Stimulated activated CD8-positive, alpha-beta memory T cell treated with anti-CD3 and anti-CD28 coated beads, Interleukin-12 subunit alpha, Interleukin-12 subunit beta, amount 100 ng/mL, for 1 hour (primary cell): ENCODE measurements at places on chromosomes 1 and 21.

DNA sequence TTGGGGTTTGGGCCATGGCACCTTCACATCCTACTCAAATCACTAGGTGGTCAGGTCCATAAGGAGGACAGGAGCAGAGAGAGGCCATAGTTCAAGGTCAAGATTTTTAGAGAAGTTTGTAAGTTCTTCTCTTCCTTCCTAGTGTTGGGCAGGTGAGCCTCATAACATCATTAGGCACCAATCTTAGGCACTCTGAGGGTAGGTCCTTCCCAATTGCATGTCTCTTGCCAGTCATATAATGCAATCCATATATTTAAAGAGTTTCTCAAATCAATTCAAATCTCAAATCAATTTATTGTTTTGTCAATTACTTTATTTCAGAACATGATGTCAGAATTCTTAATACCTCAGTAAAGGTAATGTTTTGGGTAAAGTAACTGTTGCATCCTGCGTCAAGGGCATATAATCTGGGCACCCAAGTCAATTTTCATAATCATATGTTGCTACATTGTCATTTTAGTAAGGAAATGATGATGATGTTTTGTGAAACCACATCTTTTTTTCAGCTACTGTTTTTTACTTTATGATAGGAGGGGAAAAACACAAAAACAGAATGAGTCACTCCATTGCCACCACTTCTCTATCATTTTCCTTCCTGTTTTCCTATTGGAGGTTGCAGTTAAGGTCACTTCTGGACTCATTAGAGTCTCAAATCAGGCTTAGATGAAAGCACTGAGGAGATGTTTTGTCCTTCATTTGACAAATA is 122.7 kb downstream of the UCHL5 start:
- no peak for DNase-seq

DNA sequence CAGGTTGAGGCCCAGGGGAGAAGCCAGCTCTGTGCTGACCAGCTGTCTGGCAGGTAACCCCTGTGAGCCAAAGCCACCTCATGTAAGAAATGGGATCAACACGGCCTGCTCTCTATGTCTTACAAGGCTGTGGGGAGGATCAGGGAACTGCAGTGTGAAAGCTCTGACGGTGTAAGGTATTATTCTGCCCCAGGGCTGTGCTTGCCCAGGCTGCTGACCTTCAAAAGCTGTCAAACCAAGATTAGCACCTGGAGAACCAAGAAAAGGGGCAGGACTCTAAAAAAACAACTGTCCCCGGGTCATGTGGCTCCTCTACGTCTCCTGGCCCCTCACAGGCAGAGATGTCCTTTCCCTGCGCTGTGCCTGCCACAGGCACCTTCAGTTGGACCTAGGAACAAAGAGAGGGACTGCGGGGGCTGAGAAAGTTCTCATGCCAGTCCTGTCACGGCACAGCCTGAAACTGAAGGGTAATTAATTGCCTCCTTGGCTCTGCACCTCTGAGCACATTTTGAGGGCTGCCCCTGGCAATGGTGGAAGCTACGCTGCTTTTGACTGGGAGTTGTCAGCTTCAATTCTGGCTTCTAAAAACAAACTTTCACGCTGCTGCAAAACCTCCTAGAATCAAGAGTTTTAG is 77.6 kb downstream of the PGBD5 start:
- no peak for DNase-seq

DNA sequence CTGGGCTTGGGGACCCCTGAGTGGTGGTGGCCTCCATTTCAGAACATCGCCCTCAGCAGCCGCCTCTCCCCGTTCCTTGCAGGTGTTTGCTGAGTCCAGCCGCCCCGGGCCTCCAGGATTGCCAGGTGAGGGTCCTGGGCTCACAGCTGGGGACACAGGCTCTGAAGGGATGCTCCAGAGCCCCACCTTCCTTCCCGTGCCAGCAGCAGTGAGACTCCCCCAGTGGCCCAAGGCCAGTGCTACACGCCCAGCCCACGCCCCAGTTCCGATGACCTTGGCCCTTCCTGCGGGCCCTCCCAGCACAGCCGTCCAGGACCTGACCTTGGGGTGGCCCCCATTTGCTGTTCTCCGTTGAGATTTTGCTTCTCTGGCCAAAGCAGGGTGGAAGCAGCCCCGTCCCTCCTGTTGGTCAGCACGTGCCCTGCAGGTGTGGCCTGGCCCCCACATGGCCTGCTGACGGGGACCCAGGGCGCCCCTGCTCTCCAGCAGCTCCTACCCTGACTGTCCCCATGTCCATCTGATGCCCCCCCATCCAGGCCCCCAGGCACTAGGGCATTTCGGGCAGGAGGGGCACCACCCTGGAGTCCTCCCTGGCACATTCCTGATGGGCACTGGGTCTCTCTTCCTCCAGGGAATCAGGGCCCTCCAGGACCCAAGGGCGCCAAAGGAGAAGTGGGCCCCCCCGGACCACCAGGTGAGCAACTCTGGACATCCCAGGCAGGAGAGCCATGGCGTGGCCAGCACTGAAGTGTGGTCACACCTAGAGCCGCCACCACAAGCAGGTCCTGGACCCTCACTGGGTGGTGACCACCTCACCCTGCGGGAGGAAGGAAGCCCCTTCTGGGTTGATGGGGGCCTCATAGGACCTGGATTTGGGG is 45.0 kb downstream of the SLC19A1 start:
- no peak for DNase-seq

- no peak for DNase-seq
Measured at GRCh38 chr1:213512316-213512715, 461.3 kb downstream of the RPS6KC1 start.

DNA sequence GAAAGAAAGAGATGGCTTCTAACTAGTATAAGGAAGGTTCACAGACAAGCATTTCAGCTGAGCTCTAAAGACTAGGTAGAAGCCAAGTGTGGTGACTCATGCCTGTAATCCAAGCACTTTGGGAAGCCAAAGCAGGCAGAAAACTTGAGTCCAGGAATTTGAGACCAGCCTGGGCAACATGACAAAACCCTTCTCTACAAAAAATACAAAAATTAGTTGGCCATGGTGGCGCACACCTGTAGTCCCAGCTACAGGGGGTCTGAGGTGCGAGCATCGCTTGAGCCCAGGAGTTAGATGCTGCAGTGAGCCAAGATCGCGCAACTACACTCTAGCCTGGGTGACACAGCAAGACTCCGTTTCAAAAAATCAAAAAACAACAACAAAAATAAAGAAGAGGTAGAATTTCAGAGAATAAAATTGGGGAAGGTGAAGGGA is 27.8 kb downstream of the FBXO42 start:
- no peak for DNase-seq

GRCh38 chr1:32830092-32830852 is 12.8 kb downstream of the S100PBP start:
- DNase-seq, result no peak

DNA sequence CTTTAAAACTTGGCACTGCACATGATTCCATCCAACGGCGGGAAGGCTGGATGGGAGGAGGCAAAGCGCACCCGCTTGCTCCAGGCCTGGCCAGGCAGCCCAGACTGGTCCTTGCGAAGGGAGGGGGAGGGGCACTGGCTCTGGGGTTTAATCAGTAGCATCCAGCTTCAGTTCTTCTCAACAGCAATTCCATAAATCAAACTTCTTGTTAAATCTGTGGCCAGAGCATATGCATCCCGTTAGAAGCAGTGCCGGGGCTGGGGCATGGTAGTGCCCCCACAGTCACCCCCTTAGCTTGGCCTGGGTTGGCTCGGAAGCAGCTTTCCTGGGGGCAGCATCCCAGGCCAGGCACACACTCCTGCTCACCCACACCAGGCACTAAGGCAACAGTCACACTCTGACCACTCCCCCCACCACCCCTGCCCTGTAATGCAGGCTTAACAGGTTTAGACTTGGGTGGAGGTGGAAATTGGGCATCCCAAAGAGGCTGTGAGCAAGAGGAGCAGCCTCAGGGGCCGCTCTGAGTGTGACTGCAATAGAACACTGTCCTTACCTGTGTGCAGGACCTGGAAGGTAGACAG is 94.1 kb upstream of the CASZ1 start:
- DNase-seq, result no peak

DNA sequence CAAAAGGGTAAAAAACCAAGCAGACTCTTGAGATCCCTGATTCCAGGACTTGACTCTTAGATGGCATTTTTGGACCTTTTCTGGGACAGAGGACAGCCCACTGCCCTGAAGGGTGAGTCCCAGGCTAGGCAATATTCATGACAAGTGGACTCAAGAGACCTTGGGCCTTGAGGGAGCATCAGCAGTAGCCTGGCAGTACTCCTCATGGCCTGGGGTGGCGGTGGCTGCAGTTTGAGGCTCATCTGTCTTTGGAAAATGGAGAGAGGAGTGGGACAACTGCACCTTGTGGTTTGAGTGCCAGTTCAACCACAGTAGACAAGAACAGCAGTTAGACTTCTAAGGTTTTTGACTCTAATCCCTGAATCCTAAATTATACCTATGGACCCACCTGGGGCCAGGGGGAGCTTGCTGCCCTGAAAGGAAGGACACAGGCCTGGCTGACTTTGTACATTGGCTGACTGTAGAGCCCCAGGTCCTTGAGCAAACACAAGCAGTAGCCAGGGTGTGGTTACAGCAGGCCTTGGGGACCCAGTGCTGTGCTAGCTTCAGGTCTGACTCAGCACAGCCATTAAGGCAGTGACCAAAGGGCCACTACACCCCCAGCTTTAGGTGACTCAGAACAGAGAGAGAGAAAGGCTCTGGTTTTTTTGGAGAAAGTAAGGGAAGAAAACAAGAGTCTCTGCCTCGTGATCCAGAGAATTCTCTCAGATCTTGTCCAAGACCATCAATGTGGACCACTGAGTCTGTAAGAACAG is 1023.2 kb downstream of the KCNT2 start:
- DNase-seq, result no peak

- no peak for DNase-seq
Measured at GRCh38 chr1:231757101-231757404, 130.5 kb downstream of the DISC1 start.

DNA sequence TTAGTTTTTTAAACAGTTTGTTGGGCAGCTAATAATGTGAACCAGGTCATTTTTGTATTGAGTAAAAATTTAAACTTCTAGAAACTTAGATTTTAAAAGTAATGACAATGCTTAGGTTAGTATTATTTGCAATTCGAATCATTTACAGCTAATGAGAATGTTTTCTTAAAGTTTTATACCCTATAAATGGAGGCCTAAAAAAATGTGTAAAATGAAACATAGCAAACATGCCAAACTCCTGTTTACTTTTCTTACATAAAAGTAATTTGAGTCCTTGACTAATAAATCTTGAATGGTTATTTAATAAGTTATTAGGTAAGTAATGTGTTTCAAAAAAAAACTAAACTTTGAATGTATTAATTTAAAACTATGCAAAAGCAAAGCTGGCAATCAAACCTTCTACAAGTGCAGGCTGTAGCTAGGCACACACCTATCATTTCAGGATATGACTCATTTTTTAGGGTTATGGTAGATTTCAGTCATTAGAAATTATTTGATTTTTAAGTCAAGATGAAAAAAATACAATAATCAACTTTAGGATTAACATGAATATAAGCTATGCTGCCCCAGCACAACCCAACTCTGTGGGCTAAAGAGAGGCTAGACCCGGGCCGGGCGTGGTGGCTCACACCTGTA is 41.5 kb downstream of the CLSTN1 start:
- no peak for DNase-seq

DNA sequence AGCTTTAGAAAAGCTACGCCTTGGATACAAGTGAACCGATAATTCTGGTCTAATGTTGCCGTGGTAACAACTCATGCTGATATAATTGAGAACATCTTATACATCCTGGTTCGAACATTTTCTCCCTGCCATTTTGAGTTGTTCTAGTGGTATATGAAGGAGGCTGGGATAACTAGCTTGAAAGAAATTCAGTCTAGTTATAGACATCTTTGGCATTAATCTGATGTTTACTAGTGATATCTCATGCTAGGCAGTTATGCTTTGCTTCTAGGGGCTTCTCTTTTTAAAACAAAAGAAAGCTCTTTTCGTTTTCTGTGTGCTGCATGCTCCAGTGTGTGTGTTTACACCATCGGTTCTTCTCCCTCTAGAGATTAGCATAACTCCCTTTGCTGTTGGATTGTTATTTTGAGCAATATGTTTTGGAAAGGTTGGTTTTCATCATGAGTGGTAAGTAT is 20.5 kb downstream of the PRKACB start:
- no peak for DNase-seq

GRCh38 chr1:200652378-200652777 is 17.3 kb downstream of the DDX59 start:
- no peak for DNase-seq

GRCh38 chr1:10490286-10490970 is 15.7 kb downstream of the PEX14 start:
- DNase-seq, result no peak

DNA sequence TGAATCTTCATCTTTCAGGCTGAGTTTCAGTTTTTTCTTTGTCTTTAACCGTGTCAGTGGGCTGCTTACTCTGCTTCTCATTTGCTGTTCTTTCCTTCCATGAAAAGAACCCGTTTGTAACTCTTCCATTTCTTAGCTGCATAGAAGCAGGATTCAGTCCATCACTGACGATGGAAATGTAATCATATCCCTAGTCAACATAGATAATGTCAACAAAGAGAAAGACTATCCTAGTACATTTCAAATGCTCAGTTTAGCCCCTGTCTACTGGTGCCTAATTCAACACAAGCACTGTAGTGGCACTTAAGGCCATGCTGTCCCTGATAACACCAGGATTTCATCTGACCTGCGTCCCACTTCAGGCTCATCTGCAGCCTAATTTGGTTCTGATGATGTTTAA is 376 bp downstream of the GBP1 start:
- no peak for DNase-seq

DNA sequence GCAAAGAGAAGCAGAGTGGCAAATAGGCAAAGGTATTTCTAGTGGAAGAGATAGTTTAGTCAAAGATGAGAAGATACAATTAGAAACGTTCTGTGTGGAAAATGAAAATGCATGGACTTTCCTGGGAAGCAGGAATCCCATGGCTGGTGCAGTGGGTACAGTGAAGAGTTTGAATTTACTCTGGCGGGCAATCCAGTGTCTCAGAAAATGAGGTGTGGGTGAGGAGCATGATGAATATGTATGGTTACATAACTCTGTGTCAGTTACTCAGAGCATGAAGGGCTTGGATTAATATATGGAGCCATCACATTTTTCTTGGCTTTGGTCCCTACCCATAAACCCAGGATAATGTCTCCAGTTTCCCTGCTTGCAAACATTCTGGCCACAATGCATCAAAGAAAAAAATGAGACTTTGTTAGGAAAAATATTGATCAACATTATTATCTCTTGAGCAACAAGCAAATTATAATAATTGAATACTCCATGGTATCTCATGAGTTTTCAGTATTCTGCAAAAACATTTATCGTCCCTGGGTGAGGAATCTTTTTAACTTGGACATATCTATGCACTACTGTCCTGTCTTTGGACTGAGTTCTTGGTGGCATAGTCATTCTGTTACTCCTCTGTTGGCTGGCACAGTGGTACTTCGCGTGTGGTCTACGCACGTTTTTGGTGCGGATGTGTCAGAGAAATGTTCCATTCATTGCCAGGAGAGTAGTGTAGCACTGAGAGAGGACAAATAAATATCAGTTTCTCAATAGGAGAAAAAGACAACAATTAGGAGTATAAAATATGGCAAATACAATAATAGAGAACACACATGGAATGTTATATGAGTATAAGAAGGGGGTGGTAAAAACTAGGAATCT is 173.7 kb upstream of the C1orf105 start:
- no peak for DNase-seq
